NCI-H1092 treated with DMSO at 0.1 percent for 48 hours (cell line): ENCODE measurements at places on chromosomes 1 and 21.

DNA sequence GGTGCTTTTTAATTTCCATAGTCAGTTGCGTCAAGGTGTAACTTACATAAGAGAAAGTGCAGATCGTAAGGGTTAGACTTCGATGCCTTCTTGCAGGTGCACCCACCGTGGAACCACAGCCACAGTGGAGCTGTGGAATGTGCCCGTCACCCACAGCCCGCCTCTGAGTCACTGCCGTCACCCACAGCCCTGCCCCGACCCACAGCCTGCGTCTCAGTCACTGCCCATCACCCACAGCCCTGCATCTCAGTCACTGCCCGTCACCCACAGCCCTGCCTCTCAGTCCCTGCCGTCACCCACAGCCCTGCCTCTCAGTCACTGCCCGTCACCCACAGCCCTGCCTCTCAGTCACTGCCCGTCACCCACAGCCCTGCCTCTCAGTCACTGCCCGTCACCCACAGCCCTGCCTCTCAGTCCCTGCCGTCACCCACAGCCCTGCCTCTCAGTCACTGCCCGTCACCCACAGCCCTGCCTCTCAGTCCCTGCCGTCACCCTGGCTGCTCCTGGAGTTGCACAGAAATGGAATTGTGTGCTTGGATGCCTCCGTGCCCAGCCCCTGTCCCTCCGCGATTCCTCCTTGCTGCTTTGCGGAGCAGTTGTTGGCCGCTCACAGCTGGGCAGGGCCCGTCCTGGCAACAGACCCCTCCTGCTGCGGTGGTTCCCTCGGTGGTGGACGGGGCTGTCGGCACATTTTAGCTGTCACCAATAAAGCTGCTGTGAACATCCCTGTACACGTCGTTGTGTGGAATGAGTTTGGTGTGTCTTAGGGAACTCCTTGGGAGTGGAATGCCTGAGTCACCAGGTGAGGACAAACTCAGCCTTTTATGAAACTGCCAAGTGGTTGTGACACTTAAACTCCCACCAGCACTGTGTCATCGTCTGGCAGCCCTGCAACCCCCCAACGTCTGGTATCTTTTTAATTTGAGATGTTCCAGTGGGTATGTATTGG is 44.9 kb upstream of the COL6A2 start:
- no peak for DNase-seq

DNA sequence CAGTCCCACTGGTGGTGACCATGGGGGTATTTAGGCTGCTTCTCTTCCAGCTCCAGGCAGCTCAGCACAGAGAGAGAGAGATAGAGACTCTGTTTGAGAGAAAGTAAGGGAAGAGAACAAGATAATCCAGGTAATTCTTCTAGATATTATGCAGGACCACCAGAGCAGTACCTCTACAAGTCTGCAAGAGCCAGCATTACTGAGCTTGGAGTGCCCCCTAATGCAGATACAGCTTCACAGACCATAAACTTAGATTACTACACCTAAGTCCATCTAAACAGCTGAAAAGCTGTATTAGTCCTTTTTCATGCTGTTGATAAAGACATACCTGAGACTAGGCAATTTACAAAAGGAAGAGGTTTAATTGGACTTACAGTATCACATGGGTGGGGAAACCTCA is 570.3 kb downstream of the LRRIQ3 start:
- no peak for DNase-seq

DNA sequence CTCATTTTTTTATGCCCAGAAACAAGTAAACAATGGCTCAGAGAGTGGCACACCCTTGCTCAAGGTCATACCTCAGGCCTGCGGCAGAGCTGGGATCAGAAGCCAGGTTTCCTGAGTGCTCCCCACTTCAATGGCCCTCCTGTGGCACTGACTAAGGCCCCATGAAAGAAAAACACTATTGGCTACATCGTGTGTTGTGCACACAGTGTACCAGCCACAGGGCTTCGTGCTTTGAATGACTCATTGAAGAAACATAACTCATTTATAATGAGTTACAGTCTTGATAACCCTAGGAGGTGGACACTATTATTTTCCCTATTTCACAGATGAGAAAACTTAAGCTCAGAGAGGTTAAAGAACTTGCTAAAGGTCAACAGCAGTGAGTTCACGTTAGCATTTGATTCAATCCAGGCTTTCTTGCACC is 91.2 kb downstream of the TRABD2B start:
- DNase-seq = no peak

- DNase-seq = no peak
Measured at GRCh38 chr1:217482356-217483102, 148.4 kb downstream of the GPATCH2 start.

DNA sequence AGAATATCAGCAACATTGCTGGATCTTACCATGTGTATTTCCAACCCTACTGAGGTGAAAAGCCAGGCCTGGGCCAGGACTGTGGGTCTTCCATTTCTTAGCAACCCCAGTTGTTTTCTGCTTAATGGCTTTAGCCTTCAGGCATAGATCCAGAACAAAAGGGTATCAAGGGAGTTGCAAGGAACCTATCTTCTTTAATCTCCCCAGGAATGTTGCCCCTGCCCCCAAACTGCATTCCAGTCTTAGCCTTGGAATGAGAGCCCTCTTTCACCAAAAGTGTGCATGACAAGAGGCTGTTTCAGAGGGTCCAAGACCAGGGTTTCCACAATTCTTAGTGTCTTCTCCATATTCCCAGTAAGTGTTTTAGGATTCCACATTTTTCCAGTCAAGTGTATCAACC is 87.9 kb upstream of the SOX13 start:
- DNase-seq = no peak

GRCh38 chr1:40951943-40952743 is 27.4 kb upstream of the CTPS1 start:
- DNase-seq = peak; percentile 79
